ENCODE measurements at places on chromosomes 16 and 17.

DNA sequence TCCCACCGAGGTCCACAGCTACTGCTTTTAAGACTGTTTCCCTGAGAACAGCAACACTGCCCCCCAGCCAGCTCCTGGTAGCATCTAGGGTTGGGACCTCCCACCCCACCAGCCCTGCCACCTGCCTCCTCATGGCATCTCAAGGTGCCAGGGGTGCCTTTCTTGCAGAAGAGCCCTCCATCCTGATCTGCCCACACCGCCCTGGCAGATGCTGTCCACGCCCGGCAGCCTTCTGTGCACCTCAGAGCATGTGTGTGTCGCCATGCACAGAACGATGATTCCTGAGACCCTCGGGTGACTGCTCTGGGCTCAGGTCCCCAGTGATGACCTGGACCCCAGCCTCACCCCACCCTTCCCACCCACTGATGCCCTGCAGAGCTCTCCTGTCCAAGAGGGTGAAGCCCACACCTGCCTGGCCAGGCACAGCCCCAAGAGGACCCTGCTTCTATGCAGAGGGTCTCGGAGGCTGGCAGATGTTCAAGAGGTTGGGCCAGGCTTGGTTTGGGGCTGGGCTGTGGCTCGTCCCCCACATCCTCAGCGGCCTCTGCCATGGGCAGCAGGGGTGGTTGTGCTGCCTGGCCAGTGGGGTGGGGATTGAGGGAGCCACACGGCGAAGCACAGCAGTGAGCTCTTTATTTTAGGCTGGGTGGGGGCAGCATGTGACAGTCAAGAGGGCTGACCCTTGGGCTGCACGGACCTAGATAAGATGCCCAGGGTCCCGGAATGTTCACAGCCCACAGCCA lies 5.2 kb upstream of the SPATA2L start:
- DNase-seq, result no peak

- no peak for DNase-seq
Observed at GRCh38 chr16:938752-939151, 32.0 kb downstream of the LMF1 start.

DNA sequence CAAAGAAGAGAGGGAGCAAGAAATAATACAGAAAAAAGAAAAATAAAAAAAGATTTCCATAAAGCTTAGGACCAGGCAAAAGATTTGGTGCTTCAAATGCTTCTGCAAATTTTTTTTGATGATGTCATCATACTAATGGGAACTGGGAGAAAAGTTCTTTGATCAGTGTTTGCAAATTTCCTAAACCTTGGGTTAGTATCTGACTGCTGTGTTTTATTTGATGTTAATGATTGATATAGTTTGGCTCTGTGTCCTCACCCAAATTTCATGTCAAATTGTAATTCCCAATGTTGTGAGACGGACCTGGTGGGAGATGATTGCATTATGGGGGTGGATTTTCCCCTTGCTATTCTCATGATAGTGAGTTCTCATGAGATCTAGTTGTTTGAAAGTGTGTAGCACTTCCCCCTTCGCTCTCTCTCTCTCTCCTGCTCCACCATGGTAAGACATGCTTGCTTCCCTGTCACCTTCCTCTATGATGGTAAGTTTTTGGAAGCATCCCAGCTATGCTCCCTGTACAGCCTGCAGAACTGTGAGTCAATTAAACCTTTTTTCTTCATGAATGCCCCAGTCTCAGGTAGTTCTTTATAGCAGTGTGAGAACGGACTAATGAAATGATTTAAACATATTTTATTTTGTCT lies 72.6 kb downstream of the TMEM100 start:
- DNase-seq, result no peak

DNA sequence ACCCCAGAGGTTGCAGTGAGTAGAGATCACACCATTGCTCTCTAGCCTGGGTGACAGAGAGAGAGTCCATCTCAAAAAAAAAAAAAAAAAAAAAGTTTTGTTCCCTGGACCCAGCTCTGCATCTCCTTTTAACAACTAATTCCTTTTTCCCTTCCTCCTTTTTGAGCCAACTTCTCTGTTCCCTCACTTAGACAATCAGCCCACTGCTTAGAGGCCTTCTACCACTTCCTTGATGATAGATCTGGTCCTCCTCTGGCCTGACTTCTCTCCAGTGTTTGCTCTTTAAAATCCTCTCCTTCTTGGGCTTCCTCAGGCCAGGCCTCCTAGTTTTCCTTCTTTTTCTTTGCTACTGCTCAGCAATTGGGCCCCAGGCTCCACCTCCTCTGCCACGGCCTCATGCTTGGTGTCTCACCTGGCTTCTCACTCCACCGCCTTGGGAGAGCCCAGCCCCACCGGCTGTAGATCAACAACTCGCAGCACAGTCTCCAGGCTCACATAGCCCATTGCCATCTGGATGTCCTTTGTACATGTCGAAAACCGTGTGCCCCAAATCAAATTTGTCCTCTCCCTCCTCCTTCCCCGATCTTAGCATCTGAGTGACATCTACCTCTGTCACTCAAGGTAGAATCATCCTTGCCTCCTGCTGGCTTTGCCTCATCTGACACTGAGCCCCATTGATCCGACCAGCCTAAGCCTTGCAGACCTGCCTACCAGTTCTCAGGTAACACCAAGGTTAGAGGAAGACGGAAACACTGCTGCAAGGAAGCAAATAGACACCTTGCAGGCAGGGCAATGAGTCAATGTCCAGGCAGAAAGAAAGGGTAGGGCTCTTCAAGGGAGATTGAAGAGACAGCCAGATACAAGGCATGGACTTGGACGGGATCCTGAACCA lies 17.4 kb downstream of the ARHGAP27 start:
- DNase-seq, result no peak

DNA sequence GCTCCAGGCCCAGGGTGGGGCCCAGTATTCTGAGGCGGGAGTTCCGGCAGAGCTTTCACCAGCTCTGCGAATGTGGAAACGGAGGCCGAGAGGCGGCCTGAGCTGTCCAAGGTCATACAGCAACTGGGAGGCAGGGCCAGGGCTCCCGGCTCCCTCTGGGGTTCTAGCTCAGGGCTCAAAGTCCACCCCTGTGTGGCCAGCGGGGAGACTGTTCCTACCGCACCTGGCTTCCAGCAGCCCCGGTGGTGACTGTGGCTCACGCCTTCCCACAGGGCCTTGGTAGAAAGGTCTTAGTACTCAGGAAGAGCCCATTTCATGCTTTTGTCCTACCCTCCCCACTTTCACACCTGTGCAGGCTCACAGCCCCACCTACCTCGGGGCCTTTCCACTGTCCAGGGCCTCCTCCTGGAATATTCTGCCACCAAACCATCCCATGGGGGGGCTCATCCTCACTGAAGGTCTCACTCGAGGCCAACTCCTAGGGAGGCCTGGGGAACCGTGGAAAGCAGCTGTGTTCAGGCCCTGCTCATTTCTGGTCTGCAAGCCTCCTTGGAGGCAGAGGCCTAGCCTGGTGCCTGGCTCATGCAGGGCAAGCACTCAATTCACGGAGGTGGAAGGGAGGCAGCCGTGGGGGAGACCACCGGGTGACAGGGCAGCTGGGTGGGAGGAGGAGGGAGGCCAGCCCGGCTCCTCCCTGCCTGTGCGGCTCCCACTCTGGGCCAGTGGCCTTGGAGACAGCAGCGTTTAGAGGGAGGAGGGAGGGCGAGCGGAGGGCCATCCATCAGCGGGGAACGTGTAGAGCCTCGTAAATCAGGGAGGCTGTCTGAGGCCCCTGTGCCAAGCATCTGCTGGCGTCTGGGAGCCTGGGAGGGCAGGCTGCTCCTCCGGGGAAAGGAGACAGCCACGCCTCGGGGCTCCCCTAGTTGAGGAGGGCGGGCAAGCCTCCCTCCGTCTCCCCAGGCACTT lies 12.7 kb upstream of the DOC2B start:
- no peak for DNase-seq

DNA sequence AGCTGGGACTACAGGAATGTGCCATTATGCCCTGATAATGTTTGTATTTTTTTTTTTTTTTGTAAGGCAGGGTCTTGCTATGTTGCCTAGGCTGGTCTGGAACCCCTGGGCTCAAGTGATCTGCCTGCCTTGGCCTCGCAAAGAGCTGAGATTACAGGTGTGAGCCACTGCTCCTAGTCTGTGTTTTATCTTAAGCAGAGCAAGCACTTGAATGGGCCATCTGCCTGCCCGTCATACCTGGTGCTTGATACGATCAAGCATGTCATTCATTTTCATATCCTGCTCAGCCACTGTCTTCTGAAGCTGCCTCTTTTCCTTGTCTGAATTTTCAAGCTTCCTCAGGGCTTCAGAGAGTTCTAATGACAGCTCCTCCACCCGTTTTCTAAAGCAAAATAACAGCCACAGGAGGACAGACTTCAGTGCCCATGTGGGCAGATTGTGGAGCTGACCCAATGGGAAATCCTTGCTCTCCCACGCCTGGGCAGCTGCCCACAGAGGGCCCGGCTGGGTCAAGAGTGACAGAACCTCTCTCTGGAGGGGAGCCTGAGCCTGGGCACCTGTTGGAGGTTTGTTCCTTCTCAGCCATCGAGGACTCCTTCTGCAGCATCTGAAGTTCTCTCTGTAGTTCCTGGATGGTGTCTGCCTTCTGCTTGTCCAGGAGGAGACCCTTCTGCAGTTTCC lies 36.5 kb downstream of the DHX38 start:
- DNase-seq, result no peak

- DNase-seq, result no peak
Observed at GRCh38 chr16:84214451-84215066, 23.6 kb downstream of the ADAD2 start.

DNA sequence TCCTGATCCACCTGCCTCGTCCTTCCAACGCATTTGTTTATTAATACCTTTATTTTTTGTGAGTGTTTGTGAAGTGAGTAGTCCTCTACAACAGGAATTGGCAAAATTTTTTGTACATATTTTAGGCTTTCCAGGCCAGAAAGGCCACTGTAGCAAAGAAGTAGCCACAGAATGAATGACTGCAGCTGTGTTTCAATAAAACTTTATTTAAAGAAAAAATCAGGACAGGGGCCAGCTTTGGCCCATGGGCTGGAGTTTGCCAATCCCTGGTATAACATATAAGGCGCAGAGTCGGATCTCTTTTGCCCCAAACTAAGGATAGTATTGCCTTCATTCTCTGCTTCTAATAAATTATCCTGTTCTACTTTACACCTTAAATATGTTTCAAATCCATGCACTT lies 198.0 kb upstream of the COX10 start:
- no peak for DNase-seq

DNA sequence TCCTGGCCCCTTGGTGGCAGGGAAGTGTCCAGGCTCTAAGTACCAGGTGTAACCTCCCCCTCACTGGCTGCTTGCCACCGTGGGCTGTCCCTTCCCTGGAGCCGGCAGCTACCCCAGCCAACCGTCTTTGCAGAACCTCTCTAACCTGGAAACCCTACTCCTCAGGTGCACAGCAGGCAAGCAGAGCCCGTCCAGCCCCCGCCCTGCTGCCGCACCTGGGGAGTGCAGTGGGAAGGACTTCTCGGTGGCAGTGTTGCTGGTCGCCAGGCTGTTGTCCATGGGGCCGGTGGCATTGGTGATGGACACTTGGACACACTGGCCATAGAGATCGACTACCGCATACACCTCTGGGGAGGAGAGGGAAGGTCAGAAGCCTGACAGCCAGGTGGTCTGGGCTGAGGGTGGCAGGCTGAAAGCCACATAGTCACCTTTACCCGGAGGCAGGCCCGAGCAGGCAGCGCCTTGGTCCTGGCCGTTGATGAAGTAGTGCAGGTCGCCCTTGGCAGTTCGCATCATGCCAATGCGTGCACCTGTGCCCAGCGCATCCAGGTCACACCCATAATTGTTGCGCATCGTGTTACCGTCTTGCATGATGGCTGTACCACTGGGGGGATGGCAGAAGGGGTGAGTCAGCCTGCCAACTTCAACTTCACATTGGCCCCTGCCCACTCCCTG lies 6.5 kb downstream of the NEURL4 start:
- no peak for DNase-seq

DNA sequence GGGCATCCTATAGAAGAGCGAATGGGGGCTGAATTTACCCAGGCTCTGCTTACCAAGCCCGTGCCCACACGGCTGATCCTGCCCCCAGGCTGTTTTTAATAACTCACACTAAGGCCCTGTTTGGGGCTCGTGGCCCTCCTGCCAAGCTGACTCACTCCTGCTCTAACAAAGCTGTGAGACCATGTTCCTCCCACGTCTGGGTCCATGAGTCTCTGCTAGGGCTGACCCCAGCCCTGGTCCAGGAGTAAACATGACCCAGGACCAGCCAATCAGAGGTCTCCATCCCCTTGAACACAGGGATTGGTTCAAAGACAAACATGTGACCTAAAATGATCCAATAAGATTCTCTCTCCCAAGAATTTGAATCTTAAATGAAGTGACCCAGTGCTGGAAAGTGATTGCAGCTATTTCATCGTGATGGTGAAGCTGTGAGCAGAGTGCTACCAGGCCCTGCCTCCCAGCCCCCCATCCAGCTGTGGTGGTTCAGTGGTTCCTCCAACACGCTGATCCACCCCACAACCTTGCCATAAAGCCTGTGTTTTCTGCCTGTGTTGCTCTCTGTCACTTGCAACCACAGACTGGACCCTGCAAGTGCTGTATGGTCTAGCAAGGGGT lies 57.2 kb downstream of the C16orf82 start:
- no peak for DNase-seq

GRCh38 chr16:88385831-88386815 lies 3.4 kb downstream of the ZNF469 start:
- peak; percentile 4 for DNase-seq

DNA sequence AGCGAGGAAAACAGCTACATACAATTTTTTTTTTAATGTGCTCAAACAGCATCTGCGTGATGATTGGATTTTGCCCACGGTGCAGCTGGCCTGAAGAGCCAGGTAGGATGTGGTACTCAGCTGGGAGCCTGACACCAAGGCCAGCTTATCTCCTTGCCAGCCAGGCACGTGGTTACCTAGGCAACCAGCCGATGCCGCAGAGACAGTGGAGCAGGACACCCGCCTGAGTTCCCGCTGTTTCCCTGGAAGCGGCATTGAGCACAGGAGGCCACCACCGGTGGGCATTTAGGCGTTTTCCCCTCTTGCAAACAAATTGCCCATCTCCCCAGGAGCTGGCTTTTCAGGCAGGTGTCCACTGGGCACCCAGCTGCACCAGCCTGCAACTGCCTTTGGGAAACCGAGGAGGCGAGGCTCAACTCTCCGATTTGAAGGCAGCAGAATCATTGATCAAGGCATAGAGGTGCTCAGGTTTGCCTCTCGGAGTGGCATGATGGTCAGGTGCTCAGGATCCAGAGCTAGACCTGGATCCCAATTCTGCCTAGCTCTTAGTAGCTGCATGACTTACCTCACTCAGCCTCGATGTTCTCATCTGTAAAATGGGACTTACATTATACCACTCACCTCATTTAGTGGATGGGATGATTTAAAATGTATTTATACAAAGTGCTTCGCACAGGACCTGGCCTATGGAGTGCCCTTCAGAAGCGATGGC lies 137.5 kb upstream of the PLCG2 start:
- DNase-seq, result peak; percentile 85

GRCh38 chr17:69147460-69147859 lies 5.8 kb upstream of the ABCA6 start:
- DNase-seq, result no peak

- DNase-seq, result no peak
Observed at GRCh38 chr16:15830832-15831451, 25.9 kb downstream of the MYH11 start.

- DNase-seq, result no peak
Observed at GRCh38 chr17:72699545-72699944, 392.9 kb downstream of the SLC39A11 start.

DNA sequence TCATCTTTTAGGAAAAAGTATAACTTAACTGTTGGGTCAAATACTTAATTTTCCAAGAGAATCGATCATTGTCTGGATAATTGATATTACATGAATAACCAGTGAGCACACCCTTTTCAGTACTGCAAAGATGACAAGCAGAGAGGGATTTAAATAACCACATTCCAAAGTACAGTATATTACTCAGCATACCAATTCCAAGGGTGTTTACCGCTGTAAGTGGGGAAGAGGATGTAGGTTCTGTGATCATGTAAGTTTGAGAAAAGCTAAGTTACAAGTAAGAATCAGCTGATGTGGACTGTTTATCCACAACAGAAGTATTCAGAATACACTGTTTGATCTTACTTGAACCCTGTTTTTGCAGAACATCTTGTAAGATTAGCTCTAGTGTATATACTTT lies 6.1 kb downstream of the GDE1 start:
- no peak for DNase-seq

Measured in BE2C (cell line).